Spleen (tissue), 13 donors: ENCODE measurements at places on chromosomes 5 and 9. TPM values are rescaled to one million over a fixed set of nuclear protein-coding genes. Genes with fewer than 3 reads are reported as not detected.

VLDLR gene
- 1.3 TPM for polyA plus RNA-seq

DNA sequence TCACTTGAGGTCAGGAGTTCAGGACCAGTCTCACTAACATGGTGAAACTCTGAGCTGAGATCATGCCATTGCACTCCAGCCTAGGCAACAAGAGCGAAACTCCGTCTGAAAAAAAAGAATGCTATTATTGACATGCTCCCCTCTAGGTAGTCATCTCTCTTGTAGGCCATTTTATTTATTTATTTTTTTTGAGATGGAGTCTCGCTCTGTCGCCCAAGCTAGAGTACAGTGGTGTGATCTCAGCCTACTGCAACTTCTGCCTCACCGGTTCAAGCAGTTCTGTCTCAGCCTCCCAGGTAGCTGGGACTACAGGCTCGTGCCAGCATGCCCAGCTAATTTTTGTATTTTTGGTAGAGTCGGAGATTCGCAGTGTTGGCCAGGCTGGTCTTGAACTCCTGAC is 20.6 kb upstream of the NIM1K start:
- DNase-seq = no peak

LMAN2 gene
- 50.1 TPM for polyA plus RNA-seq

GRCh38 chr9:91949392-91949945 is 559 bp downstream of the ROR2 start:
- no peak for DNase-seq

- DNase-seq = no peak
Observed at GRCh38 chr9:22138956-22139660, 130.0 kb upstream of the CDKN2B start.

- DNase-seq = no peak
Observed at GRCh38 chr5:170211575-170212334, 21.0 kb upstream of the C5orf58 start.

DNA sequence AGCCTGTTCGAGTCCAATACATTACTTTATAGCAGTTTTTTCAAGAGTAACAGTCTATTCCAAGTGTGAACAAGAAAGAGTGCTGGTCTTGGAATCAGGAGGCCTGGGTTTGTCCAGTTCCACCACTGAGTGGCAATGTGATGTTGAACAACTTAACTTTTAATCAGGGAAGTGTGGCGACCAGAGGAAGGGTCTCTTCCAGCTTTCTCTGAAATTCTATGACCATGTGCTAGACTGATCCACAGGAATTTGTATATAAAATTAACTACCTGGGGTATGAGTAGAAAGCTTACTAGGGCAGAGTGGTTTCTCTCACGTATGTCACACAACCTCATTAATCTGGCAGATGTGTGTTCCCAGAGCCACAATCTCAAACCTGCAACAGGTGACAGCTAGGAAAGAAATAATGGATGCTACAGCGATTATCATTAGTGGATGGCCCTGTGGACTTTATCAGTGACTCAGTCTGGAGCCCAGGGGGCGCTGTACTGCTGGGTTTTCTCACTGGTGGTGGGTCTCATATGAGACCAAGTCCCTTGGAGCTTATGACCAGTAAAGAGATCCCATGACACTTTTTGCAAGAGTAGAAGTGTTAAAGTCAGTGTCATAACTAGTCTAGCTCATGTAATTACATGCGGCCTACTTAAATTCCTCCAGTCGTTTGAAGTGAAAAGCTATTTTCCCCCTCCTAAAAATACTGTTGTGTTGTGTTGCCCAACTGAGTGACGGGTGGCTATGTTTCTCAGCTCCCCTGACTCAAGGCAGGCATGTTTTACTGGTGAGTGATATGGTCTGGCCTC is 116.5 kb downstream of the GDNF start:
- DNase-seq = no peak
